ENCODE measurements at places on chromosomes 7 and 10.

DNA sequence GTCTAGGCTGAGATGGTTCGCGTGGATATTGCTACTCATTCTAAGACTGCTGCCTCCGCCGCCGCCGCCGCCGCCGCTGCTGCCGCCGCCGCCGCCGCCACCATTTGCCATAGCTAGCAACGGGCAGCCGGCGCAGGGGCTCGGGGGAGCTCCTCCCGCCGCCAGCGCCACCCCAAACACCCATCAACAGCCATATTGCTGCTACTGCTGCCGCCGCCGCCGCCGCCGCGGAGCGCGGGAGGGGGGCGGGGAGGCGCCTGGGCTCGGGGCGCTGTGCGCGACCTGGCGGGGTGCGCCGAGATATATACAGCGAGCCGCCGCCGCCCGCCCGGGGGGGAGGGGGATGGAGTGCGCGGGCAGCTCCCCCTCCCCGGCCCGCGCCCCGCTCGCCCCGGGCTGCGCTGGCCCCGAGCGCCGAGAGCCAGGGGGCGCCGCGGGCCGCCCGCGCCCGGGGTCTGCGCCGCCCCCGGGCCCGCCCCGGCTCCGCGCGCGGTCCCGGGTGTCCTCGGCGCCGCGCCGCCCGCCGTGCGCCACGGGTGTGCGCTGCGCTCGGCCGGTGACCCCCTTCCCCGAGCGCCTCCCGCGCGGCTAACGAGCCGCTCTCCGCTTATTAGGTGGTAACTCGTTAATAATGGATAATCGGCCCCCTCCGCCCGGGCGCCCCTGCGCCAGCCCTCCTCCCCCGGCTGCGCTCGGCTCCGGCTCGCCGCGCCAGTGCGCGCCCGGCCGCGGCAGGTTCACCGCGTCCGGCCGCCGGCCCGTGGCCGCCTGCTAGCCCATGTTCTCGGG is at the start of gene KCNMA1:
Gene KCNMA1 (minus strand): TSS at position 277 of the 789 bp plus-strand sequence.
- ATAC-seq, result peak; percentile 84

DNA sequence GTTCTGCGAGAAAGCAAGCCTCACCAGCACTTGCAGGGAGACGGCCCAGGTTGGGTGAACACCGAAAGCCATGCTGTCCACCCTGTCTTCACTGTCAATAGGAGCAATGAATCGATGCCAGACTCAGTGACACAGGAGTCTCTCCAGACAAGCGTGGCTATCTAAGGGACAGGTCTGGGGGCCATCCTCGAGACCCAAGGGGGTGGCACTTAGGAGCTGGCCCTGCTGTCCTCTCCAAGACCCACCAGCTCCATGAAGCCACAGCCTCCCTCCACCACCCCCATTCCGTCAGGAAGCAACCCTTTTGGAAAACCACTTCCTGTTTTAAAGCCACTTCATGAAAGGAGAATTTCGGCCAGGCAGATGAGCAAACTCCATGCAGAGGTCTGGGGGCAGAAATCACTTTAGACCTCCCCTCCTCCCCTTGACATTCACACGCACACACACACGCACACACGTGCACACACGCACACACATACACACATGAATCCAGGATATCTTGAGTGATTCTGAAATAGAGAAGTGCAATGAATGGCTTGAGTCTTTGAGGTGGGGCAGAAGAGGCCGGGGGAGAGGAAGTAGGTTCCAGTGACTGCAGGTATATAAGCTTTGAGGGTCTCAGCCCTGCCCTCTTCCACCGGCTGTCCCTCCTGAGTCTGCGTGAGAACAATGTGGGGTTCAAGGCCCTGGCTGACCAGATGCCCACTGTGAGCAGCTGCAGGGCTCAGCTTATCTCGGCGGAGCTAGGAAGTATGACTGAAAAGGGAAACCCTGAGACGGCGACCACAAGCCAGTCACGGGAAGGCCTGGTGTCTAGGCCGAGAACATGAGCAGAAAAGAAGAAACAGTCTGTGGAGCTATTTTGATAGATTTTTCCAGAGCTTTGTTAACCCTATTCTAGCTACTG is 25.0 kb downstream of the RGS10 start:
- ATAC-seq, result no peak

- ATAC-seq, result peak; percentile 84
Observed at GRCh38 chr10:131651674-131652437, 249.0 kb upstream of the PPP2R2D start.

DNA sequence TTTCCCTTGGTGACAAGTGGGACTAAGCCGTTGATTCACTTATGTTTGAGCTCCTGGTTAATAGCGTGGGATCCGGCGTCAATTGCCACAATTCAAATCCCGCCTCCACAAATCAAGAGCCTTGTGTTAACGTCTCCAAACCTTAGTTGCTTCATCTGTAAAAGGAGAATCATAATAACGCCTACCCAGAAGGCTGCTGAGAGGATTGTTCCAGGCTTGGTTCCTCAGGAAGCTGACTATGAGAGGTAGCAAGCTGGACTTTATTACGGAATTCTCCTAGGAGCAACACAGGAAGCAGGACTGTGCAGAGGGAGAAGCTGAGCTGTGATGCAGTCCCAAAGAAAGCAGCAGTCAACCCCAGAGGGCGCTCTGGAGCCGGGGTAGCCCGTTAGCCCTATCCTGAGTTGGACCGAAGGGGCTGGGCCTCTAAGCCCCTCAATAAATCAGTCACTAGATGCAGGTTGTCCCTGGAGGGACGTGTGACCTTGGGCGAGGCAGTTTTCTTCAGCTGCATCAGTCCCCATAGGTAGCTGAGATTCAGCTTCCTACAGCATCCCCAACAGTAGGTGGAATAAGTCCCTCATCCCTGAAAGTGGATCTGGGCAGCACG is 6.9 kb upstream of the BAG3 start:
- ATAC-seq, result peak; percentile 54

- ATAC-seq, result no peak
Observed at GRCh38 chr7:29032146-29032545, 74.0 kb upstream of the TRIL start.
